Muscle of arm (tissue), 14 donors: ENCODE measurements at places on chromosomes 5 and 9. TPM values are rescaled to one million over a fixed set of nuclear protein-coding genes. Genes with fewer than 3 reads are reported as not detected.

NOXA1 gene
- 3.1 TPM for polyA plus RNA-seq

- DNase-seq, result no peak
Measured at GRCh38 chr5:11449966-11450365, 454.3 kb downstream of the CTNND2 start.

DNA sequence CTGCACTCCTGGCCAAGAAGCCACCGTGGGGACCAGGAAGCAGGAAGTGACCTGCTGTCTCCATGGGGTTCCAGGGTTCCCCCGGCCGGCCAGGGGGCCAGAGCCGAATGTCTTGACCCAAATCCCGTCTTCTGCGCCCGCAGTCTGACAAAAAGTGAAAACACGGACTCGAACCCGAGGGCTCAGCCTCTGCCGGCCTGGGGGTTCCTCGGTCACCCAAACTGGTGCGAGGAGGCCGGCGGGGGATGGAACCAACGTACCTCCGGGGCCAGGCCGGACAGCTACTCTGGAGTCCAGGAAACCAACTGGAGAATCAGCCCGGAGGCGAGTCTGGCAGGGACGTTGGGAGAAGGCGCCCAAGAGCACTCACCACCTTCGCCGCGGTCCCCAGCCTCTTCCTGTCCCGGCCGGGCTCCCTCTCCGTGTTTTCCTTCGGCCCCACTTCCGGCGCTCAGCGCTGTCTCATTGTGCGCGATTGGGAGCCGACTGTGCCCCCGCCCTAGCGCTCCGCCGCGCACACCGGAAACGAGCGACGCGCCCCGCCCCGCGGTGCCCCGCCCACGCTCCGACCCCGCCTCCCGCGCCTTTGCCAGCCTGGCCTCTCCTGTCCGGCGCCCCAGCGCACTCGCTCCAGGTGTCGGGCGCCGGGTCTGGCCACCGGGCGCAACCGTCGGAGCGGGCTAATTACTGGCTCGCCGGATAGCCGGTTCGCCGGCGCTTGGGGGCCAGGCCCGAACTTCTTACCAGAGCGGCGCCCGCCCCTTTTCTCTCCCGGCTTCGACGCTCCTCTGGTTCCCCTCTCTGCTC, at the start of gene TUT7:
TSS of gene TUT7 (minus strand) at position 400 of the 807 bp plus-strand sequence. CDS start 1,211 bp downstream, outside the sequence.
- peak; percentile 97 for DNase-seq

DNA sequence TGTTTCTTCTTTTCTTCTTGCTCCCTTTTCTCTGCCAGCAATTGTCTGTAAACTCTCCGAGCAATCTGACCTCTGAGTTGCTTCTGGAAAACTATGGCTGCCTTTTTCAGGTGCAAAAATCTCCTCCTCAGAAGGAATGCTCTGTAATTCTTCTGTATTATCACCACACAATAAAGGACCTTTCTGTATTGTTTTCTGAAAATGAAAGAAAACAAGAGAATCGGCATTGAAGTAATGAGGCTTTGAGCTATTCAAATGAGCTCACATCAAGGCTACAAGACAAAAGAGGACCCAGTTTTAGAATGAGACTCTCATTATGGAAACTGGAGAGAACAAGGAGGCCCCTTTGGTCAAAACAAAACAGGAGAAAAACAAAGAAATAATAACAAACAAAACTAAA, 86.2 kb upstream of the RETREG1 start:
- DNase-seq, result no peak

- no peak for DNase-seq
Measured at GRCh38 chr5:53019320-53019719, 30.2 kb downstream of the ITGA2 start.

- no peak for DNase-seq
Measured at GRCh38 chr9:88224938-88225337, 86.7 kb upstream of the SPATA31C2 start.
